Type B pancreatic cell (in vitro differentiated cells): ENCODE measurements at places on chromosomes 7 and 10. TPM values are rescaled to one million over a fixed set of nuclear protein-coding genes. Genes with fewer than 3 reads are reported as not detected.

DNA sequence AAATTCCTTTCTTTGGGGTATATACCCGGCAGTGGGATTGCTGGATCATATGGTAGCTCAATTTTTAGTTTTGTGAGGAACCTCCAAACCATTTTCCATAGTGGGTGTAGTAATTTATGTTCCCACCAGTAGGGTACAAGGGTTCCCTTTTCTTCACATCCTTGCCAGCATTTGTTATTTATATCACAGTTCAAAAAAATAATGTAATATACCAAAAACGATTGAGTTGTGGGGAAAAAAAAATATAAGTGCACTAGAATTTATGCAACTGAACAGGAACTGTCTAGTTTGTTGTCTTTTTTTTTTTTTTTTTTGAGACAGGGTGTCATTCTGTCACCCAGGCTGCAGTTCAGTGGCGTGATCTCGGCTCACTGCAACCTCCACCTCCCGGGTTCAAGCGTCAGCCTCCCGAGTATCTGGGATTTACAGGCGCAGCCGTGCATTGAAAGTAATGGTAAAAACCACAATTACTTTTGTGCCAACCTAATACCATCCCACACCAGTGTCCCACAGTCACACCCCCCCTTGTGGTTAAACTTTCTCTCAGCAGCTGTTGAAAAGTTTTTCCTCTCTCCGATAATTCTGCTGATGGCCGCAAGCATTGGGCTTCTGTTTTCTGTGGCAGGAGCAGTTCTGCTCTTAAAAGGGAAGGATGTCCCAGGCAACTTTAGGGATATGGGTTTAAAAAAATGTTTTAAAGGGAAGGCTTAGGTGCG lies 6.8 kb upstream of the LAT2 start:
- no peak for DNase-seq

DNA sequence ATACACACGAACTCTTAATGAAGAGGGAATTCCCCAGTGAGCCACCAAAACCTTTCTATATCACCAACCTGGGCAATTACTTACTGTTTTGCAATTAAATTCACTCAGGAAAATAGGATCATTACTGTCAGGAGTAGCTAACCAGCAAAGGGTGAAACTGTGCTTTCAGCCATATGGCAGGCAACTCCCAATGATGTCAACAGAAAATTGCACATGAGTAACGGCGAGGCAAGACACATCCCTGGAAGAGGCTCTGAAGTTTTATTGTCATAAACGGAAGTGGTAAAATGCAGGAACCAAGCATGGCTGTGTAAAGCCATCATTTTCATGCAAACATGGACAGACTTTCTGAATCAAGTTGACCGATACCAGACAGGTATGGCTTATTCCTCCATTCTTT lies 548.9 kb upstream of the AUTS2 start:
- DNase-seq, result no peak

- no peak for DNase-seq
Measured at GRCh38 chr10:11275651-11276050, 258.0 kb downstream of the CELF2 start.

- DNase-seq, result no peak
Measured at GRCh38 chr10:70494966-70495365, 16.4 kb downstream of the PALD1 start.

ICA1 gene
- total RNA-seq, result 9.8 and 14.9 TPM in 2 replicates

ARPC1A gene
- total RNA-seq, result 164 and 209 TPM in 2 replicates

CALHM3 gene
- 3.3 and 20.3 TPM in 2 replicates for total RNA-seq
